ENCODE measurements at places on chromosomes 5 and 9.

DNA sequence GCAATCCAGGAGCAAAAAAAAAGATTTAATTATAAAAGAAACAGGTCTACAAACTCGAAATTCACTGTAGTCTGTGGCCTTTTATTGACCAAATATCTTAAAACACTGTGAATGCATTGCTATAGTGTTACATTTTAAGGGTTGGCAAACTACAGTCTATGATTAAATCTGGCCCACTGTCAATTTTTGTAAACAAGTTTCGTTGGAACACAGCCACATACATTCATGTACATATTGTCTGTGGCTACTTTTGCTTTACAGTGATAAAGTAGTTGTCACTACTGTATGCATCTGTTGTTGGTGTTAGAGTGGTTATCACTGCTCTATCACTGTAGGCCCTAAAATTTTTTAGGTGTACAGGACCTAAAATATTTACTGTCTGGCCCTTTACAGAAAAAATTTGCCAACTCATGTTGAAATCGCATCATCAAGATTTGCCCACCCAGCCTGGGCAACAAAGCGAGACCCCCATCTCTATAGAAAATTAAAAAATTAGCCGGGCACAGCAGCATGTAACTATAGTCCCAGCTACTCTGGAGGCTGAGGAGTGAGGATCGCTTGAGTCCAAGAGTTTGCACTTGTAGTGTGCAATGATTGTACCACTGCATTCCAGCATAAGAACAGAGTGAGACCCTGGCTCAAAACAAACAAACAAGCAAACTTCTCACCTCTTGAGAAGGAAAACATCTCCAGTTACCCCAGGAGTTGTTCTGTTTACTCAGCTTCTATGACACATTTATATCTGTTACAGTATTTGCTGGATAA is 89.0 kb downstream of the ERBIN start:
- no peak for DNase-seq

DNA sequence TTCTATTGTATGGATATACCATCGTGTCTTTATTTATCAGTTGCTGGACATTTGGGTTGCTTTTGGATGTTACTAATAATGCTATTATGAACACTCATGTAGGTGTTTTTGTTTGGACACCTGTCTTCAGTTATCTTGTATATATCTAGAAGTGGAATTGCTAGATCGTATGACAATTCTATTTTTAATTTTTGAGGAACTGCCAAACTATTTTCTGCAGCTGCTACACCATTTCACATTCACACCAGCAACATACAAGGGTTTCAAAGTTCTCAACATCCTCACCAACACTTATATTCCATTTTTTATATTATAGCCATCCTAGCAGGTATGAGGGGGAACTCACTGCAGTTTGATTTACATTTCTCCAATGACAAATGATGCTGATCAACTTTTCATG is 324.6 kb downstream of the CAAP1 start:
- DNase-seq = no peak

DNA sequence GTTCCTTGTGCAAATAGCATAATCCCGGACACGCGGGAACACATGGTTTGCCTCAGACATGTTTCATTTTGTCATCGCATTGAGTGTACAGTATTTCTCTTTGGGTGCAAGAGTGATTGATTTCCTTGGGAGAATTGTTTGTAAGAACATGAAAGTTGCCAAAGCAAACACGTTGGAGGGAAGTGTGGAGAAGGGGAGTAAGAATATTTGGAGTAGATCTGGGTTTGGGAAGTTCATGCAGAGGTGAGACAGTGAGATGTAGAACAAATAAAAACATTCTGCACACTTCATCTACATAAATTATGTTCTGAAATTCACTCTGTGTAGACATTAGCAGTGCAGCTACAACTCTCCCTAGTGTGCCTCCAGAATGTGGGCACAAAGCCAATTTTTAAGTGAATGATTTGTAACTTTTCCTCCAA is 24.0 kb downstream of the FOXD1 start:
- DNase-seq = no peak

- DNase-seq = no peak
Measured at GRCh38 chr9:93562157-93562556, 14.2 kb upstream of the PHF2 start.

DNA sequence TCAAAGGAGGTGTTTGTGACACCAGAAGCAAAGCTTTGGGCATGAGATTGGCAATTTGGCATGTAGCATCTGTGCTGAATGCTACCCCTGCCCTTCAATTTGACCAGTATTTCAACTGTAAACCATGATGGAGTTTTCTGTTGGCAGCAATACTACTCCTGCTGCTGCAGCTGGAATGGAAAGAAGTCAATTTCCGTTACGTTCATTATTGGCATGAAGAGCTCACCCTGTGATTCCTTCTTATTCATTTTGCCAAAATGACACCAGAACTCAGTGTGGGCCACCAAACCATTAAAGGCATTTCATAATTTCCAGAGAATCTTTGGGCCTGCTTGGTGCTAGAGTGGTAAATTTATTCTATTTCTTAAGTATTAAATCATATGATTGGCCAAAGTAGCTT is 433.1 kb upstream of the DMAC1 start:
- DNase-seq = no peak

DNA sequence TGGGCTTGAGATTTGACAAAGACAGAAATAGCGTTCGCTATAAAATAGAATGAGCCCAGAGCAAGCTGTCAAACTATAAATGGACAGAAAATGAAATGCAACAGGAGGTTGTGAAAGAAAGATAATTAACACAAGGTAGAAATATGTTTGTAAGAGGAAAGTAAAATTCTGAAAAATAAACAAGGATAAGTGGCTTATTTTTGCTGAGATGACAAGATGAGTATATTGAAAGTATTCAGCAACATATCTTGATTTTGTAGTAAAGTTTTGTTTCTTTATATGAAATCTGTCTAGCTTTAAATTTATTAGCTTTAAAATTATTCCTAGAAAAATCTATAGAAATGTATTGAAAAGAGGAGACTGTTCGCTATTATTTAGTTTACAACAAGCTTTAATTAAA is 111.9 kb upstream of the RPS23 start:
- DNase-seq = no peak

GRCh38 chr9:71743217-71743705 is 25.1 kb downstream of the CEMIP2 start:
- DNase-seq = no peak

- no peak for DNase-seq
Measured at GRCh38 chr5:177496070-177496726, 1.2 kb downstream of the PDLIM7 start.

DNA sequence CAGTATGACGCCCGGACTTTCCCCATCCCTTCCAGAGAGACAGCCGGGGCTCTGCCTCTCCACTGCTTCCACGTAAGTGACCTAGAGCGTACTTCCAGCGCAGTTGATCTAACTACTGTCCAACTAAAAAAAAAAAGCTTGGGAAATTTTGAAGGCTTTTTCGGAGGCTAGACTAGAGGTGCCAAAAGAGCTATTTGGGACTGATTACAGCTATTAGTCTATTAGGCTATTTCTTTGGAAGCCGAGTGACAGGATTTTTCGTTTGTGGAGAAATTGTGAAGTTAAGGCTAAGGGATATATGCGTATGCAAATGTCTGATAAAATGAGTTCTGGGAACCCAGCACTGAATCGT is 1.5 kb downstream of the CCNO start:
- no peak for DNase-seq

DNA sequence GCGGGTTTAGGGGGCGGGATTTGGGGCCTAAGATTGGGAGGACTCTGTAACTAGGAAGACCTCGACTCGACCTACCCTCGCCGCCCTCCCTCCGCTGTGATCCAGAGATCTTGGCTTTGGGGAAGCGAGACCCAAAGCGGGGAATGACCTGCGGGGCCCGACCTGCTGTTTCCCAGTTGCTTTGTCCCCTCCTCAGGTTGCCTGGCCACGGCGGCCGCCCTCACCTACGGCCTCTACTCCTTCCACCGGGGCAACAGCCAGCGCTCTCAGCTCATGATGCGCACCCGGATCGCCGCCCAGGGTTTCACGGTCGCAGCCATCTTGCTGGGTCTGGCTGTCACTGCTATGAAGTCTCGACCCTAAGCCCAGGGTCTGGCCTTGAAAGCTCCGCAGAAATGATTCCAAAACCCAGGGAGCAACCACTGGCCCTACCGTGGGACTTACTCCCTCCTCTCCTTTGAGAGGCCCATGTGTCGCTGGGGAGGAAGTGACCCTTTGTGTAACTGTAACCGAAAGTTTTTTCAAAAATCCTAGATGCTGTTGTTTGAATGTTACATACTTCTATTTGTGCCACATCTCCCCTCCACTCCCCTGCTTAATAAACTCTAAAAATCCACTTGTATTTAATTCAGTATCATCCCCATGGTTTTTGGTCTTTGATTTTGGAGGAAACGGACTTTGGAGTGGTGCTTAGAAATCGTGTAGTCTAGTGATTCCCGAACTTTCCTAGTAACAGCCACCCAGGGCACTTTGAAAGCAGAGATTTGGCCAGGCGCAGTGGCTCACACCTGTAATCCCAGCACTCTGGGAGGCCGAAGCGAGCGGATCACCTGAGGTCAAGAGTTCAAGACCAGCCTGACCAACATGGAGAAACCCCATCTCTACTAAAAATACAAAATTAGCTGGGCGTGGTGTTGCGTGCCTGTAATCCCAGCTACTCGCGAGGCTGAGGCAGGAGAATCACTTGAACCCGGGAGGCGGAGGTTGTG is 878 bp downstream of the HIGD2A start:
- no peak for DNase-seq

- DNase-seq = no peak
Measured at GRCh38 chr9:114852050-114852594, 46.3 kb upstream of the TNFSF15 start.

DNA sequence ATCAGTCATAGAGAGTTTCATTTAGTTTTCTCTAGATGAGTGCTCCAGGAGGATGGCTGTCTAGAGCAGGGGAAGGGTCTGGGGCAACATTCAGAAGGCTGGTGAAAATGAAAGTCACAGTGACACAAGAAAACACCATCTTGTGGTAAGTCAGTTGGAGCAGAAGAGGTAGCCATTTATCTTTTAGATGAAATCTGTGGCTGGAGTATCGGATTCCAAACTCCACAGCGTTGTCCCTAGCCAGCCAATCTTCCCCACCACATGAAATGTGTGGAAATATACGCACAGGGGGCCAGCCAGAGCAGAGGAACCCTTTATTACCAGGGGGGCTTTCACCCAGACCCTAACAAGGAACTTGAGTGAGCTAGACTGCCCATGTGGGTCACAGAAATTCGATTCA is 15.9 kb upstream of the TNFAIP8 start:
- DNase-seq = no peak

GRCh38 chr5:151219789-151220188 is 4.1 kb downstream of the CCDC69 start:
- no peak for DNase-seq

DNA sequence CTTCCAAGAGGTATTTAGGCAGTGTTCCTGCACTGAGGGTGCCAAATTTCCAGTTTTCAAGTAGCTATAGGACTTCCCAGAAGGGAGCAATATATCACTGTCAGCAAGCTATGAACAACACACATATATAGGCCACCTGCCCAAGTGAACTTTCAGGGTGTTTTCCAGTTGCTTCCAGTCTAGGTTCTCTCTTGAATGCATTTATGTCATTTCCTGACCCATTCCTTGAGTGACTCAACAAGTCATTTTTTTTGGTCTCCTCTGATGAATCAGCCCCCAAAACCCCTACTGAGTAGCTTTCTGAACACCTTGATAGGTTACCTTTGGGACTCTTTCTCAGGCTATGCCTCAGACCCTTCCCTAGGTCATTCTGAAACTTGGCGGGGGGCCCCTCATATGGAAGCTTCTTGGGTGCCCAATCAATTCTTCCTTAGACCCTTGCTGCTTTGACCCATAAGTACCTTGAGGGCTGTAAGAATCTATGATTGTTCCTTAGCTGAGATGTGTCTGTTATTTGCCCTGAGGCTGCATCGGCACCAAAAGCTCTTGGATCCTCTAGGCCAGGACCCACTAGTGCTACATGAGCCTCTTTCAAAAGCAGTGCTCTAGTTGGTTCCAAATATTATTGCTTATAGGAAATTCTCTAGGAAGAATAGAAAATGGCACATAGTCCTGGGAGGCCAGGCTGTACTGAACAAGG is 12.4 kb downstream of the DNAJB5 start:
- DNase-seq = no peak

DNA sequence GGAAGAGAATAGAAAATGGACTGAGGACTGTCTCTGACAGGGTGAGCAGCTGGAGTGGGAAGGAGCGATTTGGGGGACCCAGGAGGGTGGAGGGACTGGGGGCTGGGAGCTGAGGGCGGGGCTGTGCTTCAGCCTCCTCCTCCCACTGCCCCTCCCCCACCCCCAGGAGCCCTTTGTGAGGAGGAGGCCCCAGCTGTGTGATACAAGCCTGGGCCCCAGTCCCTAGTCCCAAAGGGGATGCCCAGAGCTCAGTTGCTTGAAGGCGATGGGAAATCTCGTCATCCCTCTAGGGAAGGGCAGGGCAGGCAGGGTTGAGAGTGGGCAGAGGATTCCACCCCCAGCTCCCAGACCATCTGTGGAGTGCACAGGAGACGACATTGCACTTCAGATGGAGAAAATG is at the start of gene SPATA31E1:
Gene SPATA31E1 (plus strand): TSS at position 251 of the 400 bp plus-strand sequence. CDS start 15 bp downstream, at position 266.
- no peak for DNase-seq

DNA sequence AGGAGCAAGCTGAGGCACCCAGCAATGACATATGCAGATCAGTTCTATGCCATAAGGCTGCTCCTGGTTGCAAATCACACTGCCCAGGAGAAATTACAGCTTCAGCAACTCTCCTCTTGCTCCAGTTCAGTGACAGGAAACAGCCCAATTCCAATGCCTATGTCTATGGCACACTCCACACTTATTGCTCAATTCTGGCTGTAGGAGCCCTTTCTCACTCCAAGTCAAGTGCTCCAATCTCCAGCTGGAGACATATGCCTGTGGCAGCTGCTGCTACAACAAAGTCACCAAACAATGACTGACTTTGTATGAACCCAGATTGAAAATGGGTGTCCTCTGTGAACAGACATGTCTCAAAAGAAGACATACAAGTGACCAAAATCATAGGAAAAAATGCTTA is 31.8 kb upstream of the PLCXD3 start:
- no peak for DNase-seq

GRCh38 chr5:53601570-53601969 is 41.1 kb downstream of the NDUFS4 start:
- DNase-seq = no peak

DNA sequence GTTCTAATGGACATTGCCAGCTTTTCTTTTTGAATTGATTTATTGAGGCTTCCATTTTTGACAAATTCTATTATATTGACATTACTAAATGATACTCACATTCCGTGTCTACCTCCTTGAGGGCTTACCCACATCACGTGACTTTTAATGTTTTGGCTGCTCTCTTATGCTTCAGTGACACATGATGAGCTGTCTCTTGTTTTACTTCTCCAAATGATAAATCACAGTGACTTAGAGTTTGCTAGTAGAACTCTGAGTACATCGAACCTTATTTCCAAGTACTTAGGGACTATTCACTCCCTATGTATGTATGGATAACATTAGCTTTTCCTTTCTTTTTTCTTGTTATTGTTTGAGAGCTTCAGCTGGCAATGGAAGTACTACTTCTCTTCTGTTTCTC is 169.8 kb upstream of the KCNN2 start:
- DNase-seq = no peak

All from NCI-H510A (cell line).